Endothelial cell of umbilical vein (primary cell): ENCODE measurements at places on chromosomes 16 and 17. TPM values are rescaled to one million over a fixed set of nuclear protein-coding genes. Genes with fewer than 3 reads are reported as not detected.

ARHGDIG gene
- 0.93 and 1.9 TPM in 2 replicates for total RNA-seq

GRCh38 chr16:82681592-82681991 is 54.8 kb downstream of the CDH13 start:
- DNase-seq = no peak

GRCh38 chr17:32519228-32520103 is 32.7 kb downstream of the CDK5R1 start:
- peak; percentile 49 for DNase-seq

- no peak for DNase-seq
Observed at GRCh38 chr16:2586241-2586640, 48.4 kb downstream of the PDPK1 start.

- peak; percentile 63 for DNase-seq
Observed at GRCh38 chr16:86590501-86591144, 12.3 kb downstream of the FOXL1 start.
